ENCODE measurements at places on chromosomes 12 and 14. TPM values are rescaled to one million over a fixed set of nuclear protein-coding genes. Genes with fewer than 3 reads are reported as not detected.

CCDC177 gene
- total RNA-seq = not detected

MYF6 gene
- not detected for total RNA-seq

PTPRR gene
- 1.3 TPM for total RNA-seq

KRT72 gene
- not detected for total RNA-seq

MYBPC1 gene
- 7.3 TPM for total RNA-seq

KRT79 gene
- total RNA-seq = not detected

KHNYN gene
- total RNA-seq = 20.5 TPM

CCDC60 gene
- not detected for total RNA-seq

PMCH gene
- not detected for total RNA-seq

MYF5 gene
- total RNA-seq = not detected
